ENCODE measurements at places on chromosomes 4 and X.

- DNase-seq, result no peak
These were observed 45.2 kb downstream of the C4orf50 start for GRCh38 chr4:5973033-5973432.

GRCh38 chrX:113305496-113305895, 464.9 kb upstream of the AMOT start:
- peak; percentile 49 for DNase-seq

- DNase-seq, result peak; percentile 5
These were observed 76.0 kb upstream of the TFDP3 start for GRCh38 chrX:133294126-133294525.

GRCh38 chr4:141660880-141661279, 24.5 kb downstream of the IL15 start:
- DNase-seq, result peak; percentile 63

GRCh38 chr4:24796620-24797019, 1.2 kb downstream of the SOD3 start:
- no peak for DNase-seq

DNA sequence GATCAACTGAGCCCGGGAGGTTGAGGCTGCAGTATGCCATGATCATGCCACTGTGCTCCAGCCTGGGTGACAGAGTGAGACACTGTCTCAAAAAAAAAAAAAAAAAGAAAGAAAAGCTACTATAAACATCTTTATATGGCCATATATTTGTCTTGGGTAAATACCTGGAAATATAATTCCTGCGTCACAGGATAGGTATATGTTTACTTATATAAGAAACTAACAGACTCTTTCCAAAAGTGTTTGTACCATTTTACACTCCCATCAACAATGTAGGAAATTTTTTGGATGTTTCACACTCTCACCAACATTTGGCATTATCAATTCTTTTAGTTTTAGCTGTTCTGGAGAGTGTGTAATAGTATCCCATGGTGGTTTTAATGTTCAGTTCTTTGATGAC, 12.8 kb downstream of the P2RY4 start:
- no peak for DNase-seq

Measured in iris pigment epithelial cell (primary cell).